Esophagus squamous epithelium (tissue), 5 donors: ENCODE measurements at places on chromosomes 7 and 10.

DNA sequence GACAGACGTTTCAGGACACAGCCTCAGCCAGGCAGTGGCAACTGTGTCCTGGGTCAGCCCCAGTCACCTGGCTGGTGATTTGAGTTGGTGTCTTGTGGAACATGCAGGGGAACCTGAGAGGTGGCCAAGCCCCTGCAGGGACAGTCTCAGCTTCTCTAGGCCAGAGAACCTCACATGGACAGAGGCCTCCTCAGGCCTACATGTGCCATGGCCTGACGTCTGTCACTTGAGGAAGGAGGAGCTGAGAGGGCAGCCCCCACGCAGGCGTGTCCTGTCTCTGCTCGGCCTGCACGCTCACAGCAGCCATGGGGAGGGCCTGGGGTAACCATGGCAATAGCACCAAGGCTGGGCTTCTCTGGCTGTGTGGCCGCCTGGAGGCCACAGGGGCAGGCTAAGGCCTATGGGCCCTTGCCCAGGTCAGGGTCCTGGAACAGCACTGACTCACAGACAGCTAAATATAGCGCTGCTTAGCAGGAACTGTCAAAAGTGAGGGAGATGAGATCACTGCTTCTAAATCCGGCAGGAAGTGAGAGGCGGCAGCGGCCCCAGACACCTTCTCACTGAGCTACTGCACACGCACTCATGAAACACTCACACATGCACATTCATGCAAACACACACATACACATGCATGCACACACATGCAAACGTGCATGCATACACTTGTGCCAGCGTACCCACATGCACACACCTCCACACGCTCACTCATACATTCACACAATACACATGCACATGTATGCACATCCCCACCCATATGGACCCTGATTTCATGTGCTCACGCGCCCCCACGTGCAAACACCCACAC, 57.0 kb downstream of the YKT6 start:
- DNase-seq = no peak

GRCh38 chr7:114150689-114151088, 231.9 kb upstream of the PPP1R3A start:
- no peak for DNase-seq

- no peak for DNase-seq
Measured at GRCh38 chr10:126734967-126735366, 64.5 kb upstream of the C10orf90 start.

DNA sequence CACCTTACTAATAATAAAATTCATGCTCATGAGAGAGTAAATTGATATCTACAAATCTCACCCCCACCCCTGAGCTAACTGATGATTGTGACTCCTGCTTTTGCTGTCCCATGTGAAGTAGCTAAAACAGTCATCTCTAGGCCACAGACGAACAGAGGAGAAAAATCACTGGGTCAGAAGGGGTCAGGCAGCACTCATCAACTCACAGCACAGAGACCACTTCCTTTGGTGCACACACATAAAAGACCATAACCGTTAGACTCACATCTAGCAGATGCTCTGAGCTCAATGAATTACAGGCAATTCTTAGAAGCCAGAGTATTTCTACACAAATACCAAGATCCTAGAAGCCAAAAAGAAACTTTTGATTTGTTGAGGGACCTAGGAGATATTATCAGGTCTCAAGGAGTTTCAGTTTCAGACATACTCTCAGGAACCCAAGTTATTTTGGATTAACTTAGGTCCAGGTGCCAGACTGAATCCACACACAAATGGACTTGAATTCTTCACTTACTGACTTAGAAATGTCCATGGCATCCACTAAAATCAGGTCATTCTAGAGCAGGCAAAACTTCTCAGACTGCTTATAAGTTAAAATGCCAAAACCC, 65.0 kb upstream of the TES start:
- DNase-seq = no peak

- DNase-seq = no peak
Measured at GRCh38 chr10:8298896-8299570, 244.5 kb downstream of the GATA3 start.

DNA sequence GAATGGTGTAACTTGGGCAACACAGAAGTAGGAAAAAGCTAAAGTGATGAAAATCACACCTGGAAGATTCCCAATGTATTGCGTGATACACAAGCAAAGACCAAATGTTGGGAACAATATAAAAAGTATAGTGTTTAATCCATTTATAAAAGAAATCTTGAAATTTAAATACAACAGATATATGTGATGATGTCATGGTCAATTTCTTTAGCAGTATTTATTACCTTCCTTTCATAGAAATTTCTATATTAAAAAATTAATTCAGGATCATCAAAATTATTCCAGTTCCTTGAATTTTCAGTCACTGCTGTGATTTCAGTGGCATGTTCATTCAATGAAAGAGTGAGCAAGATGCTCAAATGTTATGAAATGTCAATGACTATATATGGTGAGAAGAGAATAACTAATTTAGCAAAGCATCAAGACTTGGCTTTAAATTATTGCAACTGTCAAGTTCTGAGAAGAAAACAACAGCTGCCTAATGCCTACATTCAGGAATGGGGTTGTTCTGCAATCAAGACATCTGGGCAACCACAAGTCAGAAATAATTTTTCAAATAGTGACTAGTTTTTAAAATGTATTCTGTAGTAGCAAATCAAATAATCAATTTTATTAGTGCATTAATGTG, 308.8 kb downstream of the SEMA3D start:
- DNase-seq = no peak

DNA sequence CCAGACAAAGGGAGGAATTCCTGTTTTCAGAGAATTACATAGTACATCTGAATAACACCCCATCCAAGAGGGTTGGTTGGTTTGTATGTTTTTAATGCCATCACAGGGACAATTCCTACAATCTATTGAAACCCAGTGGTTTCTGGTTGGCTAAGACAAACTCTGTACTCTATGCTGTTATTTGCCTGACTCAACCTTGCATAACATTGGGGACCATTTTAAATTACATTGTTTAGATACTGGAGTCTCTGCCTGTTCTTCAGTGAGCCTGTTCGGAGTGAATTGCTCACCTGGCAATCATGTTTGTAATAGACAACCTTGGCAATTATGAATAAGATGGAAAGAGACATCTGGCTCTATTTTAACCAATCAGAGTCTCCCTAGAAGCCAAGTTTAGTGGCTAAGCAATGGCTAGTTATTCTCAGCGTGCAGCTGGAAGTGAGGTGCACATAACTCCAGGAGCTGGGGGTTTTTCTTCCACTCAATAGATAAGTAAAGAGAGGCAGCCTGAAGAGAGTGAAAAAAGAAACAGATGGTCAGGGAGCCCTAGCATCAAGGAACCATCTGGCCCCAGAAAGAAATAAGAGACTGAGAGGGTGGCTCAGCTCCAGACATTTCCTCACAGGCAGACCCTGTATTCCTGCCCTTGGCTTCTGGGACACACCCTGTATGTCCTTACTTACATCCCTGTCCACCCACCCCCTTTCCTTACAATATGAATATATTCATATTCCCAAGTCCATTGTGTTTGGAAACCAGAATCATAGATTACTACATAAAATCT, 21.2 kb upstream of the SLC35G1 start:
- DNase-seq = no peak

DNA sequence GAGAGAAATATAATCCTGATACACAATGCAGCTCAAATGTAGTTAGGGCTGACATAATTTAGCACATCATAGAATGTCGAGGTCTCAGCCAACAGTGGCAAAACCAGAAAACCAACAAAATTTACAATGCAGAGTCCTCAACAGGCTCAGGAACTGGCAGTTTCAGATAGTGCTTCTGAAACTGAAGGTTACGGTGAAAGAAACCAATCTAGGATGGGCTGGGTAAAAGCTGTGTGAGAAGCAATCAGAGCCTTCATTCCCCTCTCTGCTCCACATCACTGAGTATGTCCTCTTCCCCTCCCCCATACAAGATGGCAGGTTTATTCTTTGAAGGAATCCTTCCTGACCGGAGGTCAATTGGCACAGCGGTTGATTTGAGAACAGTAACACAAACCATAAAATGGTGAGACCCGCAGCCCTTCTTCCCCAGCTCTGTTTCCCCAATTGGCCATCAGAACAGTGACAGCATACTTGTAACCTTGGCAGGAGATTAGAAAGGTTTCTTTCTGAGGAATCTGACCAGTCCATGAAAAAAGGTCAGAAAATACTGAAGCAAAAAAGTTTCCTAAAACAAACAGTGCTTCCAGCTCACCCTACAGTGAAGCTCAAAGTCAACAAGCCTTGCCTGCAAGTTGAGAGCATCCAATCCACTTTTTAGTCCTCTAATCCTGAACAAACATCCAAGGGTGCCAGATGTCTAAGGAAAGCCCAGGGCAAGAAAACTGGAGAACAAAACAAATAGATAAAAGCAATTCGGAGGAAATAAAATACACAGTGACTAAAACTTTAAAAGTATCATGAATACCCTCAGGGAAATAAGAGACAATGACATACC, 53.9 kb upstream of the IL6 start:
- DNase-seq = no peak

- no peak for DNase-seq
Measured at GRCh38 chr10:2335626-2336025, 598.3 kb upstream of the ADARB2 start.

GRCh38 chr10:129877773-129878371, 86.2 kb downstream of the EBF3 start:
- no peak for DNase-seq

DNA sequence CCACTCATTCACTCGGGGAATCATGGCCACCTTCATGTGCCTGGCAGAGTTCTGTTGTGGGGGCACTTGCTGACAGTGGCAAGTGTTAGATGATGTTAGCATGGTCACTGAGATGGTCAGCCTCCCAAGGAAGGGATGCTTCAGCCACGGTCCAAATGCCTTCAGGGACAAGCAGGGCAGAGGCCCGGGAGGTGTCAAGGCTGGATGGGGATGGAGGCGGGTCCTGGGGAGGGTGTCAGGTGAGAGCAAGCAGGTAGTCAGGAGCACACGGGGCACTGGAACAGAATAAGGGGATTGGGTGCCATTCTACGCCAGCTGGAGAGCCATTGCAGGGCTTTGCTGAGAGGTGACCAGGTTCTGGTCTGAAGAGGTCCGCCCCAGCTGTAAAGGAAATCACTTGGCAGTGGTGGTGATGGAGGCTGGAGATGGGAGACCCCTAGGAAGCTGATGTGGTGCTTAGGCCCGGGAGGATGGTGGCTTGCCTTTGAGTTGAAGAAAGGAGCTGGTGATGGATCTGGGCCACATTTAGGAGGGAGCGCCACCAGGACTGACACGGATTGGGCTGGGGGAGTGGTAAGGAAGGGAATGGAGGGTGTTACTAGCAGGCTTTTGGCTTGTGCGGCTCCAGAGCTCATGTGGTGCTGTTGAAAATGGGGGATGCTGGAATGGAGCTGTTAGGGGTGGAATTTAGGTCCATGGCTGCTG, 24.1 kb downstream of the AGAP3 start:
- no peak for DNase-seq

DNA sequence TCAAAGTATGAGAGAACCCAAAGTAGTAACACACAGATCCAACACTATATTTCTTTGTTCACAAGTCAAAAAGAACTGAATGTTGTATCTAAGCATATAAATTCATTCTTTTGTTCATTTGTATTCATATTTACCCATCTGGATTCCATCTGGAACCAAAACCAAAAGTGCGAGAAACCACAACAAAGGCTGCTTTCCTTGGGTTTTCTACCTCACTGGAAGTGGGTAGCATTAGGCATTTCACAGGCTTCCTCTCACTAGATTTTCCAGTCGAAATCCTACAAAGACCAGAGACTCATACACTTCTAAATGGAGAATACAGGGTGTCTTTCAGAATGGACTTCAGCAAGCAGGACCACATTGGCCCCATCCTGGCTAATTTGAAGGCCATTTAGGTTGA, 109.8 kb upstream of the WNT16 start:
- no peak for DNase-seq

- DNase-seq = no peak
Measured at GRCh38 chr7:152590481-152590880, 85.5 kb downstream of the XRCC2 start.
